ENCODE measurements at places on chromosomes 12 and 14. TPM values are rescaled to one million over a fixed set of nuclear protein-coding genes. Genes with fewer than 3 reads are reported as not detected.

INSM2 gene
- total RNA-seq: not detected

KLRF1 gene
- 424 TPM for total RNA-seq

CLEC4D gene
- total RNA-seq: not detected

ACOT6 gene
- not detected for total RNA-seq

HOTAIR gene
- not detected for total RNA-seq

KRT73 gene
- 12.4 TPM for total RNA-seq

MGAT4C gene
- not detected for total RNA-seq

CYP27B1 gene
- 1.1 TPM for total RNA-seq

GPD1 gene
- not detected for total RNA-seq

PYM1 gene
- 19.1 TPM for total RNA-seq
